ENCODE measurements at places on chromosomes 6 and 20. TPM values are rescaled to one million over a fixed set of nuclear protein-coding genes. Genes with fewer than 3 reads are reported as not detected.

FAM217A gene
- not detected for total RNA-seq

EFCAB8 gene
- not detected for total RNA-seq

SPATS1 gene
- total RNA-seq, result not detected

TMEM151B gene
- total RNA-seq, result 2.4 TPM

DLL1 gene
- total RNA-seq, result 2.7 TPM

CD40 gene
- total RNA-seq, result 7.8 TPM

GSTA2 gene
- not detected for total RNA-seq

SIRPB2 gene
- total RNA-seq, result not detected

MYMX gene
- total RNA-seq, result 1.1 TPM

DNA sequence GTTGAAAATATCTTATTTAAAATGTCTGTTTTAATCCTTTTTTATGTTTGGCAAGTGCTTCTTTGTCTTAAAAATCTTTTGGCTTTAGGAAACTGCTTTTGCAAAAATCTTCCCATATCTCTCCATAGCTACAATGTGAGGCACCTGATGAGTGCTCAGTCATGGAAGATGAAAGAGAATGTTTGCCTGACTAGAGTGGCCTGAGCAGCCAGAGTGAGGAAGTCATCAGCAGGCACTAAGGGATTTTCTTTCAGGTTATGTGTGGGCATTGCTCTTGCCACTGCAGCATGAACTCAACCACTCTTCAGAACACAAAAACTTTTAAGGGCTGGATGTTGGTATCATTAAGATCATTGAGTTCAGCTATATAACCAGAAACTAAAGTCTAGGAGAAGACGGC lies 47.9 kb downstream of the AKIRIN2 start:
- no peak for DNase-seq

DNA sequence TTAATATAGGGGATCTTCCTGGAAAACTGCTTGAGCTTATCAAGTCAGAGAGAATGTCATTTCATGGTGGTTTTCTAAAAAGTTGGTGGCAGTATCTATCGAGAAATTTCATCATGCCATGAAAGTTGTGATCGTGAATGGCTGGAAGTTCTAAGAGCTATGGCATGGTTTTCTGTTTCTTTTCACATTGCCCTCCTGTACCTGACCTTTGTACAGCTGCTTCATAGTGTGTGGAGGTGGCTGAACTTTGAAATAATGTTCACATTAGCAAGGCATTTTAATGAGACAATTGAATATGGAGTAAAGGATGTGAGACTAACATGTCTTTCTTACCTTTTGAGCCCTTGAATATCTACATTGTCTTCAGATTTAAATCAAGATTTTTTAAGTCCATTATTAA lies 278.2 kb upstream of the ID4 start:
- DNase-seq, result no peak

DNA sequence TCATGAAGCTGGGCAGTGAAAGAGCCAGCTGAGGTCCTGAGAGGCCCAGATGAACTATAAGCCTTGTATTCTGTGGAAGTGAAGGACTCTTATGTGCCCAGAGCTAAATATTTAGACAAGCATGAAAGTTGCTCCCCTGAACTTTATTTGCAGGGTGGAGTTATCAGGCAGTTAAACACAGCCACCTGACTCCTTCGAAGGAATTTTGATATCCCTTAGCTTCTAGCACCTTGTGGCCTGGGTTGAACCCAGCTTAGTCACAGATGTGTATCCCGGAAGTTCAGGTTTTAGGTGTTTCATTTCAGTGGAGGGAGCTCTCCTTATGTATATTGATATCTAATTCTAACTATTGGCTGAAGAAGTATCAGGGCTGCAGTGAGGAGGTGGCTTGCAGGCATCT lies 20.4 kb downstream of the NR2E1 start:
- DNase-seq, result no peak

DNA sequence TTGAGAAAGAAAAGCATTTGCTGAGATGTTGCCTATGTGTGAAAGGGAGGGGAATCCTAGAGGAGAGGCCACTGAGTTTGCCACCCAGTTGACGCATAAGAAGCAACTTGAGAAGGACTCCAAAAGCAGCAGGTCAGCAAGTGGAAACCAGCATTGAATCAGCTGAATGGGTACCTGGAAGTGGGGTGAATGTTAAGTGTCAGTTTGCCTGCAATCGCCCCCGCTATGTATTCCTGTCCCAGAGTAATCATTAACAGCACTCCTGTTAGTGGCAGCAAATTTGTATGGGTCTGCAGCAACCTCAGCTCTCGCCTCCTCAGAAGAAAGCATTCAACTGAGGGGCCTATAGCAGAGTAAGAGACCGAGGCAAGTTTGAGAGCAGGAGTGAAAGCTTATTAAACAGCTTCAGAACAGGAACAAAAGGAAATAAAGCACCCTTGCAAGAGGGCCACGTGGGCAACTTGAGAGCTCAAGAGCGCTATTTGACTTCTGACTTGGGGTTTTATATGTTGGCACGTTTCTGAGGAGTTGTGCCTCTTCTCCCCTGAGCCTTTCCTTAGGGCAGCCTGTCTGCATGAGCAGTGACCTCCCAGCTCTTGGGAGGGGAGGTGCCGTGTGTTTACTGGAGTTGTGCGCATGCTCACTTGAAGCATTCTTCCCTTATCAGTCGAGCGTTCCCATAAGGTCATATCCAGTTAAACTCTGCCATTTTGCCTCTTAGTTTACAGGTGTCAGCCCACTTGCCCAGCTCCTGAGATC lies 122.6 kb upstream of the PHACTR1 start:
- DNase-seq, result no peak

DNA sequence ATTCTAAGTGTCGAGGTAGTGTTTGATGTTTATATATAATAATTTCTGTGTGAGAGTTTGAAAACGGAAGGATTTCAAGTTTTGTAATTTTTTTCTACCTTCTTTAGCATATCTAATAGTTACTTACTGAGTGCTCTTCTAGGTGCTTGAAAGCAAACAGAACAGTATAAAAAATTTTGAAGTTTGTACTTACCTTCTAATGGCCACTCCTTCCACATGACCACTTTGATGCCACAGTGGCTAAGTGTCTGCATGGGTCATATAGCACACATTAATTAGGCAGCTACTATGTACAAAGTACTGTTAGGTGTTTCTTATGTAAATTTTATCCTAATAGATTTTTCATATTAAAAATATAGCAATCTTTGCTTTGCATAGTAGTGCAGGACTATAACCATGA lies 21.1 kb downstream of the RPRD1B start:
- DNase-seq, result no peak

DNA sequence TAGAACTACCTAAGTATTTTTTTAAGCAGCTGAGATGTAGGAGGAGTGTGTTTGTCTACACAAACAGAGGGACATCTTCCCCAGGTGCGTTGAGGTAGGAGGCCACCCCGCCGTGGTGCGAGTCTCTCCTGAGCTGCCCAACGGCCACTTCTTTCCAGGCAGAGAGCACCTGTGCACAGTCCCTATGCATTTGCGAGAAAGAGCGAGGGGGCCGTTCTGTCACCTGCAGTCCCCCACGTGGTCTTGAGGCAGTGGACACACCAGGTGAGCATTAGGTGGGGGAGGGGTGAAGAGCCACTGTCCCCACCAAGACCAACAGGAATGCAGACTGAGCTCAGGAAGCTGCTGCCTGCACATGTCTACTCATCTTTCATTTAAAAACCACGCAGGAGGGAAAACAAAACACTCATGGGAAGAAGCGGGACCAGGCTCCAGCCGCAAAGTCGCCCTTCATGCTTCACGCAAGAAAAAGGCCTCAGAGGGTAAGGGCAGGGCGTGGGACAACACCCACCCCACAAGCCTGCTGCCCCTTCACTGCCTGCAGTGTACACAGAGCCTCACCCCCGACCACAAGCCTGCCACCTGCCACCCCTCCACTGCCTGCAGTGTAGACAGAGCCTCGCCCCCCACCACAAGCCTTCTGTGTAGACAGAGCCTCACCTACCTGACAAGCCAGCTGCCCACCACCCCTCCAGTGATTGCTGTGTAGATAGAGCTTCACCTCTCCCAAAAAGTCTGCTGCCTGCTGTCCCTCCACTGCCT lies 142.0 kb downstream of the DLL1 start:
- DNase-seq, result no peak

GRCh38 chr6:82712826-82713225 lies 349.2 kb downstream of the TPBG start:
- DNase-seq, result no peak

DNA sequence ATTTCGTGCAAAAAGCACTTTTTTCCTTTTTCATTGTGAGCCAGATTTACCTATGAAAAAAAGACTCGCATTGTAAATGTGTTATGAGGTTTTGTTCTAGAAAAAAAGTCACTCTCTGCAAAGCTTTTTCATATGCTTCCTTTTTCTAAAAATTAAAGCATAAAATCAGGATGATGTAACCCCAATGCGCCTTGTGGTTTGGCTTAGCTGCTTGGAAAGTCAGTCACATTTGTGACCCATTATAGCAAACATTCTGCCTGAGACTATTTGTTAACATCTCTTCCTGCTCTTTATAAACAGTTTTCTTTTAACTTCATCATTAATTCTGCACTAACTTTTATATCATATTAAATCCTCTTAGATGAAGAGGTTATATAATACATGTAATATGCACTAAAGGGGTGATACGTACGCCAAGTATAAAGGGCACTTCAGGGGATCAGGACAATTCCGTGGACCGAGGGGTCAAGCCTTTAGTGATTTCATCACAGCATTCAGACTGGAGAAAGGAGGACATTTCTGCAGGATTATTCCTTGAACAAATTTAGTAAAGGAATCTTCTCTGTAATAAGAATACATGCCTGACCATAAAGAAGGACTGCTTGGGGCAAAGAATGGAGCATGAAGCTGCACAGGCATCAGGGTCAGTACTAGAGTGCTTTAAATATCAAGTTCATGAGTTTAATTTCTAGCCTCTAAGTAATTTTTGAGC lies 48.1 kb upstream of the SMLR1 start:
- DNase-seq, result no peak

- DNase-seq, result no peak
These were observed 205.3 kb downstream of the TAF4 start for GRCh38 chr20:61860260-61860987.

- no peak for DNase-seq
These were observed 79.4 kb downstream of the ROS1 start for GRCh38 chr6:117346142-117346930.

- DNase-seq, result no peak
These were observed 343.5 kb downstream of the NRN1 start for GRCh38 chr6:5663259-5663658.

DNA sequence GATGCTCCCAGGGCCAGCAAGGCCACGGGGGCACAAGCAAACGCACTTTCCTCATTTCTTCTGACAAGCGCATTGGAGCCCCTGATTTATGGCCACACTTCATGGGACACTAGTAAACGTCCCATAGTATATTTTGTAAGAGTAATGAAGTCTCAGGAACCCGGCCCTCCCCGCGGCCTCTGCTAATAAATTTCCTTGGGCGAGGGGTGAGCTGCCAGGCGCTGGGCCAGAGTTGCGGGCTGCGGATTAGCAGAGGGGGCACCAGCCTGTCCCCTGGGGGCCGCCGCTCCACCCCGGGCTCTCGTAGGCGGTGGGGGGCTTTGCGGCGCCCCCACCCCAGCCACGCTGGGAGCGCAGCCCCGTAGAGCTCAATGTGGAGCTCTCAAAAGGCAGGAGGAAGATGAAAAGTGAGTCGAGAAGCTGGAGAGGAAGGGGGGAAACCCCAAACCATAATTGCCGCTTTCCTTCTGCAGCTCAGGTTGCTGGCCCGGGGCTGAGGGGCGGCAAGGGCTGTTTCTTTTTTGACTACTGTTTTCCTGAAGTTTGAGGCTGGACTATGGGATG lies 173.6 kb downstream of the CDC5L start:
- DNase-seq, result no peak

DNA sequence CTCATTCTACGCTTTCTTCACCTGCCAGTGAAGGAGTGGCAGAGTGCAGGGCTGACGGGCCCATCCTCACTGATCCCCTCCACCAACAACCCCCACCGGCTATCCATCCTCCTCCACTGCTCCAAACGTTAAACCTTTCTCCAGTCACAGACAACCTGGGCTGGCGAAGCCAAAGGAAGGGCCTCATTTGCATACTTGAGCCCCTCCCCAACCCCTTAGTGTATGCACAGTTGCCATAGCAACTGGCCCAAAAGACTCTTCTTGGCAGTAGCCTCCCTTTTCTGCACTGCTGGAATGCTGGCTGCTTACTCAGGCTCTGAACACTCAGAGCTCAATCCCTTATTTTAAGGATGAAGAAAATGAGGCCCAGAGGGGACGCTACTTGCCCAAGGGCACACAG lies 130.3 kb downstream of the GRM4 start:
- DNase-seq, result peak; percentile 74

DNA sequence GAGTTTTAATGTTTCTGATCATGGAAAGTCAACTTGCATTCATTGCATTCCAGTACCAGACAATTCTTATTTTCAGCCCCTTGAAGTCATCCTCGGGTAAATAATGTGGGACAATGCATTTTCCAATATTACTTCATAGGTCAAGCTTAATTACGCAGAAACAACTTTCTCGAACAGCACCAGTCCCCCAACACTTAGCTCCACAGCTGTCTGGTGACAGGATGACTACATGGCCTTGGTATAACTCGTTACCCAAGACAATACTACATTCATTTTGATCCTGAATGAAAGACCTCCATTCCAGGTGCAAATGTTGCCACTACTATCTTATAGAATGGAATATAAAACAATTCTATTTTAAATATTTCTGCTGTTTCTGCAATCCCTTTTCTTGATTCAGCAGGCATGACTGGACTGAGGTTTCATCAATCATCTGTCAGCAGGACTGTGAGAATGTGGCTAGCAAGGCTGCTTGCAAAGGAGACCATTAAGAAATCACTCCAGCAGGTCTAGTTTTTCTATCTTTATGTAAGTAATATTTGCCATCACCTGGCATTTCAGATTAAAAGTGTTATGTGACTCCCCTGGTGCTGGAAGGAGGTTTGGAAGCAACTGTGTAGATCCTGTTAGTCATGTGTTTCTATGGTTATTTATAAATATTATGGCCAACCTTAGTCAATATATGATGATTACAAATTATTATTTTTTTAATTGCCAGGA lies 147.9 kb downstream of the HAO1 start:
- DNase-seq, result no peak

DNA sequence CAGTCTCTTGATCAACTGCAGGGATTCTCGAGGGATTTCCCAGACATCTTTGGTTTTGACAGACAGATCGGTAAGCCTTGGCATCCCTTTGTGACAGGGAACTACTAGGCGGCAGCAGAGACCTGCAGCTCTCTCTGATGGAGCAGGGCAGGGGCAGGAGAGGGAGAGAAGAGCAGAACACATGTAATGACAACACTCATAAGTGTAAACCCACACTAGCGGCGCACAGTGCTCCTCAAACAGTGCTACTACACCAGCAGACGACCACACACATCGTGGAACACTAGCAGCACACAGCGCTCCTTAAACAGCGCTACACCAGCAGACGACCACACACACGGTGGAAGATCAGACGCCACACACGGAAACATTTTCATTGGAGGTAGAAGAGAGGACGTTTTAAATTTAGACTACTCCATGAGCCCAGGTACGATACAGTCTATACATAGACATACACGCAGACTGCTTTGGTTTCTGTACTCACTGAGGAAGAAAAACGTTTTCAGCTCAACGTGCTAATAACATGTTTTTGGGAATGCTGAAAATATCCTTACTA lies 94.5 kb upstream of the TRAF3IP2 start:
- DNase-seq, result no peak

GRCh38 chr6:30463651-30464618 lies 25.4 kb upstream of the HLA-E start:
- no peak for DNase-seq

All from H9 (cell line).